CD4-positive, alpha-beta memory T cell (primary cell): ENCODE measurements at places on chromosomes 3 and 15.

- DNase-seq = peak; percentile 48
- no peaks in the 10 kb centered on the region for H3K36me3 ChIP-seq
- no peaks in the 10 kb centered on the region for H3K27me3 ChIP-seq
- peak overlapping the region; percentile 1 for H3K4me3 ChIP-seq
- peaks cover 100% of the 10 kb centered on the region for H3K4me1 ChIP-seq
Observed at GRCh38 chr3:171255236-171255806, 204.9 kb downstream of the TNIK start.

DNA sequence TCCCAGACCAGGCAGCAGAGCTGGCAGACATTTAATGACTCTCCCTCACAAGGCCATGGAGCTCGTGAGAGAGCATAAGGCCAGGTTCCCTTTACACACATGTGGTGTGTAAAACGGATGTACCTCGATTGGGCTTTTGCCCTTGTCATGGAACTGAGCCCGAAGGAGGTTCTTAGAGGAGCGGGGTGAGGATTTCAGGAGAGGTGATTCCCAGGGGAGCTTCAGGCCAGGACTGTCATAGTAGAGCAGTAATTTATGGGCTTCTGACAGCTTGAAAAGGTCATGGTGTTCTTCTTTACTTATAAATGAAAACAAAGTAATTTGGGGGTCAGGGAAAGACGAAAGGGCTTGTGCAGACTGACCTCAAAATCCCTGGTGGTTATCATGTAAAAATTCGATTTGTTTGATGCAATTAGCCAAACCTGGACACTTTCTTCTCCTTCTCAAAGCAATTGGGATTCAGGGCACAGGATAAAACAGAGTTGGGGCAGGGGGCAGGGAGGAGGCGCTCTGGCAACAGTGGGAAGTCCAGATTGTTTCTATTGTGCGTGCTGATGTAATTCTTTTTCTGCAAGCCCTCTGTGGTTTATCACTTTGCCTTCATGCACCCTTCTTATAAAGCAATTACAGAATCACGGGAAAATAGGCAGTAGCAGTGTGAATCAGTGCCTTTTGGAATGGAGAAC lies 51.0 kb downstream of the CACNA1D start:
- H3K4me1 ChIP-seq = no peaks in the 10 kb centered on the region
- no peaks in the 10 kb centered on the region for H3K36me3 ChIP-seq
- H3K27ac ChIP-seq = no peak overlapping the region
- DNase-seq = no peak

GRCh38 chr15:70801109-70801508 lies 37.8 kb upstream of the UACA start:
- no peak overlapping the region for H3K4me3 ChIP-seq
- no peak overlapping the region for H3K27ac ChIP-seq
- H3K27me3 ChIP-seq = no peaks in the 10 kb centered on the region
- no peak for DNase-seq

DNA sequence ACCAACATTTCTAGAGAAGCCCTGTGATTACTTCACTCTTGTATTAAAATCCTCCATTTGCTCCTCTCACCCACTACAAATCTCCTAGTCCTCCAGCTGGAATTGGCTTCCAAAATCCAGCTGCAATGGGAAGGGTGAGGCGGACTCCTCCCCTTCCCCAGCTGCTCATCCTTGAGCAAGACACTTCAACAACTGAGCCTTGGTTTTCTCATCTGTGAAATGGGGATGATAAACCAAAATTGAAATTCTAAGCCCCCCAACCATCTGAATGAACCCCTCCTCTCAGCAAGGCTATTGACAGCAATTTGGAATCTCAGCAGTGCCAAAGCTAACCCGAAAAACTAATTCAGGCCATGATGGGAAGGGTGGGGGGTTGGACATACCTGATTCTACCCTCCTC lies 9.4 kb downstream of the FAM174B start:
- DNase-seq = no peak
- no peak overlapping the region for H3K27ac ChIP-seq
- H3K36me3 ChIP-seq = no peaks in the 10 kb centered on the region
- H3K4me1 ChIP-seq = no peaks in the 10 kb centered on the region

GRCh38 chr15:34025252-34025651 lies 13.8 kb downstream of the AVEN start:
- H3K36me3 ChIP-seq = no peaks in the 10 kb centered on the region
- no peaks in the 10 kb centered on the region for H3K27me3 ChIP-seq
- no peak overlapping the region for H3K4me3 ChIP-seq

DNA sequence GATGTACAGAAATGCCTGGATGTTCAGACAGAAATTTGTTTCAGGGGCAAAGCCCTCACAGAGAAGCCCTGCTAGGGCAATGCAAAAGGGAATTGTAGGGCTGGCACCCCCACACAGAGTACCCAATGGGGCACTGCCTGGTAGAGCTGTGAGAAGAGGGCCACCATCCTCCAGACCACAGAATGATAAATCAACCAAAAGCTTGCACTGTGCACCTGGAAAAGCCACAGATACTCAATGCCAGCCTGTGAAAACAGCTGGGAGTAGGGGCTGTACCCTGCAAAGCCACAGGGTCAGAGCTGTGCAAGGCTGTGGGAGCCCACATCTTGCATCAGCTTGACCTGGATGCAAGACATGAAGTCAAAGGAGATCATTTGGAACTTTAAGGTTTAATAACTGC lies 477.9 kb upstream of the NECTIN3 start:
- H3K27me3 ChIP-seq = no peaks in the 10 kb centered on the region
- DNase-seq = no peak
- no peak overlapping the region for H3K27ac ChIP-seq
- H3K4me1 ChIP-seq = no peaks in the 10 kb centered on the region
